ENCODE measurements at places on chromosomes 12 and 14.

DNA sequence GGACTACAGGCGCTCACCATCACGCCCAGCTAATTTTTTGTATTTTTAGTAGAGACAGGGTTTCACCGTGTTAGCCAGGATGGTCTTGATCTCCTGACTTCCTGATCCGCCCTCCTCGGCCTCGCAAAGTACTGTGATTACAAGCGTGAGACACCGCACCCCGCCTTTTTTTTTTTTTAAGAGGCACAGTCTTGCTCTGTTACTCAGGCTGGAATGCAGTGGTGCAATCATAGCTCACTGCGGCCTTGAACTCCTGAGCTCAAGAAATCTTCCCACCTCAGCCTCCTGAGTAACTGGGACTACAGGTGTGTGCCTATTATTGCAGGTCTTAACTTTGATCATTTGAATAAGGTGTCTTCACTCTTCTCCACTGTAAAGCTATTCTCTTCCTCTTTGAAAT lies 5.3 kb upstream of the GLTP start:
- DNase-seq: peak; percentile 28

GRCh38 chr12:19576506-19577280 lies 137.4 kb downstream of the AEBP2 start:
- DNase-seq: peak; percentile 76

- no peak for DNase-seq
These were observed 6.6 kb downstream of the TXNDC16 start for GRCh38 chr14:52545584-52546317.

DNA sequence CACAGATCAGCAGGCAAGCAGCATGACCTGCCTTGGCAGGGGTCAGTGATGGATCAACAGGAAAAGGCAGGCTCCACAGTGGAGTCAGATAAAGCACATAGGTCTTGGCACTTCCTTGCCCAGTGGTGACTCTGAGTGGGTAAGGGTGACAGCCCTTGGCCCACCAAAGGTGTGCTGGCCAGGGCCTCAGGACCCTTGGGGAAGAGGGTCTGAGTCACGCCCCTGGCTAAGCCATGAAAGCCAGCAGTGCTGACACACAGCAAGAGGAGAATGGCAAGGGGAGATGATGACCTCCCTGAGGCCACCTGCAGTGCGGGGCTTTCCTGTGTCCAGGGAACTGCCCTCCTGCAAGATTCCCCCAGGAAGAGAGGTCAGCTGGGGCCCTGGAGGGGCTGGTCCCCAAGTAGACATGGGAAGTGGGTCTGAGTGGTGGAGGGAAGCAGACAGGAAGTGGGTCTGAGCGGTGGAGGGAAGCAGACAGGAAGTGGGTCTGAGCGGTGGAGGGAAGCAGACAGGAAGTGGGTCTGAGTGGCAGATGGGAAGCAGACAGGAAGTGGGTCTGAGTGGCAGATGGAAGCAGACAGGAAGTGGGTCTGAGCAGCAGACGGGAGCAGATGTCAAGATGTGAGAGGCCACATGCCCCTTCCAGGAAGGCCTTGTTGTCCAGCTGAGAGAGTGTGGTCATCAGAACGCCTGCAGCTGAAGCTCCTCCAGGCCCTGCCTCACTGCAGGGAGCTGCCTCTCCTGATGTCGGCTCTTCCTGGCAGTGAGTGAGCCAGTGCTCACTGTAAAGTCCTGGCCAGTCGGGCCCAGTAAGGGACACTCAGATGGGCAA lies 34.8 kb downstream of the DIO3 start:
- no peak for DNase-seq

DNA sequence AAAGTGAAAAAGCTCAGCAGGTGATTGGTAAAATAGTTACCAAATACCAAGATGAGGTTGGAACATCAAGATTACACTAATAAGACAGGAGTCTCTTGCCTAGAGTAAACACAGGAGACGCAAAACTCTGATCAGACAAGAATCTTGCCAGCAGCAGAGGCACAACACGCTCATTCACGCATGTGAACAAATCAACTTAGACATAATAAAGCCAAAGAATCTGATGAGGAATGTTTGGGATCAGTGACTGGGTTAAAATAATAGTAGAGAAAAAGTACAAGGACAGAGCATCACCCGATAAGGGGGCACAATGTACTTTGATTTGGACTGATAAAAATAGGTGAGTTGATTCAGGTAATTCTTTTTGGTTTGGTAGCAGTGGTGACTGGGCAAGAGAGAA lies 159.5 kb upstream of the GRIP1 start:
- no peak for DNase-seq

GRCh38 chr14:39491134-39491571 lies 58.9 kb upstream of the FBXO33 start:
- peak; percentile 52 for DNase-seq

GRCh38 chr12:64650762-64651161 lies 40.5 kb downstream of the RASSF3 start:
- DNase-seq: peak; percentile 50

GRCh38 chr14:50773632-50774541 lies 57.1 kb downstream of the NIN start:
- DNase-seq: peak; percentile 50

- DNase-seq: no peak
These were observed at the start of gene SERPINA9 for GRCh38 chr14:94476023-94476422. Gene SERPINA9 (minus strand): TSS chr14:94476197. CDS start chr14:94469840, 6,357 bp downstream.

DNA sequence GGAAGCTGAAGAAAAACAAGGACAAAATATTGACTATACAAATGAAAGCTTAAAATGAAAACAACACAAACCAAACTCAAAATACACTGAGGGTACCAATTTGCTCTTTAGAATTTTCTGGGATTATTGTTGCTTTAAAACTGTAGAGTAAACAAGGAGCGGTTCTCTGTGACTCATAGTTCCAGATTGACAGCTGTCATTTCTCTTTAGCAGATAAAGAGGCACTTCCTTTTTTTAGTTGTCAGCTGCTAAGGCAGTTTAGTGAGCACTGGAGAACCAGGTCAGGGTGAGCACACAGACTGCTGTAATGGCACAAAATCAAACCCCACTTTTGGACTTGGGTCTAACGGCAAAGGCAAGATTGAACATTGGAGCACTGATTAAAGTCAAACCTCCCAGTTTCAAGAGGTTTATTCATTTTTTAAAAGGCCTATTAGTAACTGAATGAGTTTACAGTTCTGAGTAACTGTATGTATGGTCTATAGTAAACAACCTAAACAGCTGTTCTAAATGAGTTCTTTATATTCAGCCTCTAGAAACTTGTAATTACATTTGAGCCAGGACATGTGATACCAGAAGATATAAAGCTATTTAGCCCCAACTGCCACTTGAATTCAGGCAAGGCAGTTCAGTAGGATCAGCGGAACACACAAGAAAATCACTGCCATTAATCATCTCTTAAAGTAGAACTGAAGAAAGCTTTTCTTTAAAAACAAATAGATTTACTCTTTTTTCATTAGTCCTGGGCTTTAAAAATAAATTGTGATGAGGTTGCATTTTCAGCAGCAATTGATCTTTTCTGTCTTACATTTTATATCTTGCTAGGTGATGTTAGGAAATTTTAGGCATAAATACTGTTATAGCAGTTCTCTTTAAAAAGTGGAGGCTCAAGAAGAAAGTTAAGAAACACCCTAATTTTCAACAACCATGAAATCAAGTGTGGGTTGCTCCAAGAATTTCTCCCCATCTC lies 71.7 kb upstream of the PRICKLE1 start:
- no peak for DNase-seq

DNA sequence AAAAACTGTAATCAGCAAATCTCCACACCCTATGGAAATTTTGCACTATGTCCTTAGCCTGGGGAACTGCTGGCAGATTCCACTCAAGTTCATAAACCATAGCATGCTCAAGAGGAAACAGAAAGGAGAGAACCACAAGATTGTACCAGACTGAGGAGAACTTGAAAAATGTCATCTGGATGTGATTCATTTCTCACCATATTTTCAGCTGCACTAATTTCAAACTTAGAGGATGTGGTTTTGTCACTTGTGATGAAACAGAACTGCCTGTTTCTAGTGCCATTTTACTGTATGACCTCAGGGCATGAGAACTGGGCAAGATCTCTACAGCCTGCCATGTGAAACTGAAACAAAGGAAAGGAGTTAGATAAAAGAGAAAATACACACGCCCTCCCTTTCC lies 1493.1 kb upstream of the FLRT2 start:
- DNase-seq: peak; percentile 42

- DNase-seq: no peak
These were observed 298.8 kb downstream of the KCNC2 start for GRCh38 chr12:74910831-74911230.

DNA sequence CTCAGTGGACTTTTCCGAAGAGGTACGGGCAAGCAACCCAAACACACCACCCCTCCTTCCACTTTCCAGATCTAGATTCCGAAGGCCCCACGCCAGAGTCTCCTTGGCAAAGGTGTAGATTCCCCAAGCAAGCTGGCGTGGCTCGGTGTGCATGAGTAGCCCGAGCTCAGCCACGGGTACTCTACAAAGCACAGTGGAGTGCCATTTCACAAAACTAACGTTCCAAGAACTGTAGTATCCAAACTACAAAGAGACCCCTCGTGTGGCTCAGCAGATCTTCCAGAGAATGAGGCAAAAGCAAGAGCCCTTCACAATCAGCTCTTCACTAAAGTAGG lies 72.1 kb downstream of the FOXN3 start:
- no peak for DNase-seq

DNA sequence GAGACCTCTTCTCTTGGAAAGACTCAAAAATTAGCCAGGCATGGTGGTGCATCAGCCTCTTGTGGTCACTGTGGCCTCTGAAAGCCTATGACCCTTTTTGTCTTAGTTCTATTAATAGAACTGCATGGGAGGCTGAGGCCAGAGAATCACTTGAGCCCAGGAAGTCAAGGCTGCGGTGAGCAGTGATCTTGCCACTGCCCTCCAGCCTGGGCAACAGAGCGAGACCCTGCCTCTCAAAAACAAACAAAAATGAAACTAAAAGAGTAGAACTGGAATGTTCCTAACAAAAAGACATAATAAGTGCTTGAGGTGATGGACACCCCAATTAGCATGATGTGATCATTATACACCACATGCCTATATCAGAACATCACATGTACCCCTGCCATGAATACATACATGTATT lies 197.0 kb upstream of the EEA1 start:
- no peak for DNase-seq

DNA sequence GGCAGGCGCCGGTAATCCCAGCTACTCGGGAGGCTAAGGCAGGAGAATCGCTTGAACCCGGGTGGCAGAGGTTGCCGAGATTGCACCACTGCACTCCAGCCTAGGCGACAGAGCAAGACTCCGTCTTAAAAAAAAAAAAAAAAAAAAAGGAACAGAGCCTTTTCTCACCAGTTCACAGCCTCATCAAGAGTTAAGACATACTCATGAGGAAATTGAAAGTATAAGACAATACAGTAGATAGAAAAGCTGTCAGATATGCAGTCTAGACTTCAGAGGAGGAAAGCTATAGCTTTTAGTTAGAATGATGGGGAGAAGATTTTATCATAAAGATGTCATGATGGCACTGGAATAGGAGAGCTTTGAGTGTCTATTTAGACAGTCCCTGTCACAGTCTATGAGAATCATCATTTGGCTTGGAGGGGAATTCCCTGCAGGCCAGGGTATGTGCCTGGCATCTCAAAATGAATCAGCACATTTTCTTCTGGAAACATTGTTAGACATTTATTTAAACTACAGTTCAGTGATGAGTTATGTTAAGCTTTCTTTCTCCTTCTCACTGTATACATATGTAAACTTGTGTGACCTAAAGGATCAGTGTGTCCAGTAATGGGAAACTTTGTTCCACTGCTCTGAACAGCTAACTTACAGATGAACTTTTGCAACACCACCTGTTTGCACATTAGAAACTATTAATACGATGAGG lies 2.9 kb upstream of the RAB35 start:
- peak; percentile 90 for DNase-seq
